Hematopoietic multipotent progenitor cell treated with erythropoietin and hydrocortisone succinate and interleukin-3 and kit ligand, for 17 days (in vitro differentiated cells): ENCODE measurements at places on chromosomes 5 and 9.
A peak's percentile ranks its signal among the peaks of the same experiment; 100 is the strongest.

DNA sequence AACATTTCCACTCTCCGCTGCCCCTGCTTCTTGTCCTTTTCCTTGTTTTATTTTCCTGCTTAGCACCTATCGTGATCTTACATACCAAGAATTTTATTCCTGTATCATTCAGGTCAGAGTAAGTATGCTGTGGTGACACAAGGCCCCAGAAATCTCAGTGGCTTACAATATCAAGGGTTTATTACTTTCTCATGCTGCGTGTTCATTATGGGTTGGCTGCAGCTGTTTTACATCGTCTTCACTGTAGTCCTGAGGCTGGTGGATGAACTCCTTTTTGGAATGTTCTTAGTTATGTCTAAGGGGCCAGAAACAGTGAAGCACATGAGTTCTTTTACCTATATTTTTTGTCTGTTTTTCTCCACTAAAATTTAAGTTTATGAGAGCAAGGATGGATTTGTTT, 51.2 kb downstream of the FCHO2 start:
- DNase-seq: no peak

DNA sequence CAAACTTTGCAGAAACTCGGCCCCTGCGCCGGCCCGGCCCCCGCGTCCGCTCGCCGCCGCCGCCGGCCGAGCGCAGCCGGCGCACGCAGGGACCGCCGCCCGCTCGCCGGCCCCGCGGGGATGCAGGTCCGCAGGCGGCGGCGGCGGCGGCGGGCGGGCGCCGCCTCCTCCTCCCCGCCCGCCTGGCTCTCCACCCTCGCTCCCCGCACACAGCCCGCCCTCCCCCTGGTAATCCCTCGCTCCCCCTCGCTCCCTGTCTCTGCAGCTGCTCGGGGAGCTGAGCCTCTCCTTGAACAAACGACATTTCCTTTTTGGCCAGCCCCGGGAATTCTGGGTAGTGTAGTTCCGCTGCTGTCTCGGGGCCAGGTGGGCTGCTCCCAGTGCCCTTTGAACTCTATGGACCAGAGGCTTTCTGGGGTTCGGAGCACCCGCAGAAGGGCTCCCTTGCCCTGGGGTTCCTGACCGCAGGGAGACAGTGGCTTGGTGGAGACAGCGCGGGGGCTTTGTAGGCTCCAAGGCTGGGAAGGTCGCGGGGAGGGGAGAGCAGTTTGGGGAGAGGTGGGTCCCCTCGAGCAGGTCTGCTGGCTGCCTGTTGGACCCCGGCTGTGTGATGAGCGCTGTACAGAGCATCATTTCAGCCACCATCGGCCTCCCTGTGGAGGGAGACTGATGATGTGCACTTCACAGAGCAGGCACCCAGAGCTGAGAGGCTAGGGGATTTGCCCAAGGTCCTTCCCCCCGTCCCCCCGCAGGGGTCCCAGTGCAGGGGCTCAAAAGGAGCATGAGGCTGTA, 1.8 kb upstream of the FAM78A start:
- DNase-seq: peak; percentile 52

DNA sequence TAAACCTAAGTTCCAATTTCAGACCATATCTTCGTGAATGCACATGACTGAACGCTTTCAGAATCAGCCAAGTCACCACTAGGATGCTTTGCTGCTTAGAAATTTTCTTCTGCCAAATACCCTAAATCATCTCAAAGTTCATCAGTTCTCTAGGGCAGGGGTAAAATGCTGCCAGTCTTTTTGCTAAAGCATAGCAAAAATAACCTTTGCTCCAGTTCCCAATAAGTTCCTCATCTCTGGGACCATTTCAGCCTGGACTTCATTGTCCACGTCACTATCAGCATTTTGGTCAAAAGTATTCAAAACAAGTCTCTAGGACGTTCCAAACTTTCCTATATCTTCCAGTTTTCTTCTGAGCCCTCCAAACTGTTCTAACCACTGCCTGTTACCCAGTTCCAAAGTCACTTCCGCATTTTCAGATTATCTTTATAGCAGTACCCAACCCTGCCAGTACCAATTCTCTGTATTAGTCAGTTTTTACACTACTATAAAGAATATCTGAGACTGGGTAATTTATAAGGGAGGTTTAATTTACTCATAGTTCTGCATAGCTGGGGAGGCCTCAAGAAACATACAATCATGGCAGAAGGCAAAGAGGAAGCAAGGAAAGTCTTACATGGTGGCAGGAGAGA, 74.8 kb downstream of the NR3C1 start:
- DNase-seq: no peak

DNA sequence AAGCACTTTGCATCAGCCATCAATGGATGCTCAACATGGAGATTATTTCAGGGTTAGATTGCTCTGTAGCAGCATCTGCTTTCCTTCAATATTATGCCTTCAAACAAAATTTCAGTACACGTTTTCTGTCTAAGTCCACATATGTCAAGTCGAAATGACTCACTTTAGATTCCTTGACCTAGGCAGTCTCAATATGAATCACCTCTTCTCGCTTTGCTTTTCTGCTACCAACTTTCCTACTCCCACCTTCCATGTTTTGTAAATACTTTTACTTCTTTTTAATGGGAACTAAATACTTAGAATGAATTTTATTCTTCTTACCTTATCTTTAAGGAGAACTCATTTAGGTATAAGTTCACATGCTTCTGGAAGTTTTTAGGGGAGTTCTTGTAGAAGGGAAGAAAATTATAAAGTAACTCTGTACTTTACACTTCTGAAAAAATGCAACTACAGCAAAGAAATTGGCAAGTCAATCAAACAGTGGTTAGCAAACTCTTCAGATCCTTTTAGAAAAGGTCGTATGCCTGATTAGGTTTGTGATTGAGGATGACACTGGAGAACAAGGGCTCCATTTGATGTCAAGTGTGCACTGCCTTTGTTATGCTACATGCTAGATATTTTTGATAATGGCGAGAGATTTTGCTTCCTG, 478.5 kb upstream of the SMARCA2 start:
- no peak for DNase-seq

- DNase-seq: no peak
Observed at GRCh38 chr5:32311404-32312196, 1.1 kb downstream of the MTMR12 start.

GRCh38 chr9:32376285-32376684, 8.2 kb upstream of the ACO1 start:
- DNase-seq: no peak

DNA sequence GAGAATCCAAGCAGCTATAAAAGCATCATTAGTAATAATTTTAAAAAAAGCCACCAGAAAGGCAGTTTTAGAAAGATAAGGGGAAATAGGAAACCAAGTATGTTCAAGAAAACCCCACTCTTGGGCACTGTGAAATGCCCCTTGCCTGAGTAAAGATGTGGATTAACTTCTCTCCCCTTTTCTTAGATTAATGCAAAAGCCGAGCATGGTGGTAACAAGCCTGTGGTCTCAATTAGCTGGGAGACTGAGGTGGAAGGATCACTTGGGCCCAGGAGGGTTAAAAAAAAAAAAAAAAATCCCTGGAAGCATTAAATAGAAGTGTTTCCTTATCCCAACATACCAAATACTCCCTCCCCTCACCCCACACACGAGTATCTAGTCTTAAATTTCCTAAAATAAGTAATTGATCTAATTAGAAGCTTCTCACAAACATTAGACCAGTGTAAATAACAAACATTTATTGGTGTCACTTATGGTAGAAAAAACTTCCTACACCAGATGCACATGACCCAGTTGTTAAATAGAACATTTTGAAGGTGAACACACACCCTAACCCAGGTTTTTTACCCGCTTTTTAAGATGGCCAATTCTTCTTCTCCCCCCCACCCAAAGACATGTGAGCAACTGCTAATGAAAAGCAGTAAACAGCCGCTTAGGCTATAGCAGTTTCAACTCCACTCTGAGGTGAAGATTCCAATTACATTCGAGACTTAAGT, 5.2 kb downstream of the HSPA5 start:
- no peak for DNase-seq

- no peak for DNase-seq
Observed at GRCh38 chr5:72141440-72142355, 34.4 kb downstream of the MAP1B start.

- DNase-seq: no peak
Observed at GRCh38 chr9:106906129-106906528, 43.2 kb downstream of the ZNF462 start.

GRCh38 chr9:135906291-135907005, 898 bp downstream of the CAMSAP1 start:
- DNase-seq: peak; percentile 31

- DNase-seq: no peak
Observed at GRCh38 chr9:34541540-34541939, 18.8 kb upstream of the ENHO start.

DNA sequence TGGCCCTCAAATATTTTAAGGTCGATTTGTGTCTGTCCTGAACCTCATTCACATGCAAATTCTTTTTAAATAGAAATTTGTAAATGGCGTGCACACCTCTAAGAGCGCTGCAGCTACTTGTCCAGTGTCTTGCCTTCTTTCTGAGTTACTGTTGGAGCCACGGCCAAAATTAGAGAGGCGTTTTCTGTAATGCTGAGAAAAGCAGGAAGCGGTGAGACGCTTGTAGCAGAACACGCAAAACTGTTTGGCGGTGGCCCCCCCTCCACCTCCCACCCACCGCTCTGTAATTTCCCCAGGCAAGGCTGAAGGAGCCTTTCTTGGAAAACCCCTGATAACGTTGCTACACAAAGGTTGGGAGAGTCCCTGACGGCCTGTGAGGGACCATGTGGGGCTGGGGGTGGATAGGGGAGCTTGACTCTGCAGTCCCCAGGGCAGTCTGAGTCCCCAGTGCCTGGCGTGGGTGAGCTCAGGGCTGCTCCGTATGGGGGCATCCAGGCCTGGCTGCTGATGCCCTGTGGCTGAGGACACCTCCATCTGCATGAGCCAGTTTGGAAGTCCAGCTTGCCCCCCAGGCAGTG, 96.5 kb downstream of the GADD45G start:
- no peak for DNase-seq

DNA sequence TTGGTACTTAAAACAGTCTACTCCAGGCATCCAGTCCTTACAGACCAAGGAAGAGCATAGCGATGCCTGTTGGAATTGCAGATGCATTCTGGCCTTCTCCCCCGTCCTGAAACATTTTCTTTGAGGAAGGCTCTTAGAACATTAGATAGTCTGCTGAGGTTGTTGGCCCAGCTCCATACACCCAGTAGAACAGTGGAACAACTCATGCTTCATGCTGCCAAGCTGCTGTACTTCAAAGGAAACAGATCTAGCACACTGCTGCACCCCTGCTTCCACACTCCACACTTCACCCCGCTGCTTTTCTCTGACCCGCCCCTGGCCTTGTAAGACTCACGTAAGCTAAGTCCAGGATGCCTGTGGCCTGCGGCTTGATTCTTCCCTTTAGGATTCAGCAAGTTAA, 33.4 kb upstream of the NCS1 start:
- DNase-seq: no peak

DNA sequence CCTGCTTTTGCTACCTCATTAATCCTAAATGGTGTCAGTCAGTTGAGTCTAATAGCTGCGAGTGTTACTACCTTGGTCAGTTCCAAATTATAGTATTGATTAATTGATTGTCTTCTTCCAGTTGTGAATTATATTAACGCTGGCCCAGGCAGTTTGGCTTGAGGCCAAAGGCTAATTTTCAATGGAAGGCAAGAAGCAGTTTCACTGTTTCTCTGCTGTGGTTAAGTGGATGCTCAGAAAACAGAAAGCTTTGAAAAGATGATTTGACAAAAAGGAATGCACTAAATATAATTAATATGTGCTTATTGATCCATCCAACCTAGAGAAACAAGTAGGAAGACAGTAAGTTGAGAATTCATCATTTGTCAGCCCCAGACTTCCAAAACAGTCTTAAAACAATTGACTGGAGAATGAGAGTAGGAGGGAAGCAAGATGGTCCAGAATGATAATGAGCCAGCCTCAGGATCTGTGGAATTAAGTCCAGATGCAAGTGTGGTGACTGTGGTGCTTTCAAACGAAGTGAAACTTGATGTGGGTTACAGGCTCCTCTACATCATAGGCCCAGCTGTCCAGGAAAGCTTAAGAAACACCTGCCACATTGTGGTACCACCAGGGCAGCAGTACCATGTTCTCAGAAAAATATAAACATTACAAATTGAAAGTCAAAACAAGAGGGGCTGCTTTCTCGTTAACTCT, 1371.0 kb upstream of the DMAC1 start:
- no peak for DNase-seq

DNA sequence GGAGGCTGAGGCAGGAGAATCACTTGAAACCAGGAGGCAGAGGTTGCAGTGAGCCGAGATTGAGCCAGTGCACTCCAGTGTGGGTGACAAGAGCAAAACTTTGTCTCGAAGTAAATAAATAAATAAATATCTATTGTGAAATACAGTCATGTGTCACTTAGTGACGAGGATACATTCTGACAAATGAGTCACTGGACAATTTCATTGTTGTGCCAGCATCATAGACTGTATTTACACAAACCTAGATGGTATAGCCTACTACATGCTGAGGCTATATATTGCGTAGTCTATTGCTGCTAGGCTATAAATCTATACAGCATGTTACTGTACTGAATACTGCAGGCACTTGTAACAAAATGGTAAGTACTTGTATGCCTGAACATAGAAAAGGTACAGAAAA, 61.1 kb upstream of the CCL21 start:
- DNase-seq: no peak

DNA sequence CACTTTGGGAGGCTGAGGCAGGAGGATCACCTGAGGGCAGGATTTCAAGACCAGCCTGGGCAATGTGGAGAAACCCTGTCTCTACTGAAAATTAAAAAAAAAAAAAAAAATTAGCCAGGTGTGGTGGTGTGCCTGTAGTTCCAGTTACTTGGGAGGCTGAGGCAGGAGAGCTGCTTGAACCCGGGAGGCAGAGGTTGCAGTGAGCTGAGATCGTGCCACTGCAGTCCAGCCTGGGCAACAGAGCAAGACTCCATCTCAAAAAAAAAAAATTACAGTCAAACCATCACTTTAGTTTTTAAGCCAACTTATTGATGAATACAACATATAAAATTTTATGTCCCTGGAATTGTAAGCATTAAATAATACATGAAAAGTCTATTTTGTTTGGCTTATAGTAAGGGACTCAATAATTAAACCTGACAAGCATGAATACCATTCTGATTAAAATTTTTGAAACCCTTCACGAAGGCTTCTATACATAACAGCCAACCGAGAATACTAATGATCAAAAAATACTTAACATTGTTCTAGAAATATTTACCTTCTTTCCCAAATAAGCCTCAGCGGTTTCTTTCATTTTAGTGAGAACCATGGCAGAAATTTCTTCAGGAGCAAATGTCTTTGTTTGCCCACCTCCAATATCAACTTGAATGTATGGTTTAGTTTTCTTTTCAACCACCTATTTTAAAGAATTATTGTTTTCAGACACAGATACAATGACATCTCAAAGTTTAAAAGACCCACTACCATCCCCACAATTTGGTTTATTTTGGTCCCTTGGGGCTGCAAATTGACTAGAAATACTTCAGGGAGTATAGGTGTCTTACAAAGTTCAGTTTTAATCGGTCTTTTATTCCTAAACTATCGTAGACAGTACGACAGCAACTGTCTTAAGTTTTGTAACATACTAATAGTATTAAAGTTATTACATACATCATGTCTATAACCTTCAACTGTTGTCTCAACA, 1.2 kb downstream of the HSPA5 start:
- no peak for DNase-seq
